Fibroblast of the aortic adventitia (primary cell): ENCODE measurements at places on chromosomes 12 and 14. TPM values are rescaled to one million over a fixed set of nuclear protein-coding genes. Genes with fewer than 3 reads are reported as not detected.

The A2M gene
- total RNA-seq: 0.54 and 10.6 TPM in 2 replicates

The SOCS4 gene
- 11.6 and 25.0 TPM in 2 replicates for total RNA-seq

The CIROP gene
- 1.8 TPM in 1 of 2 replicates, not detected in the other for total RNA-seq

The RAPGEF3 gene
- 5.2 and 16.6 TPM in 2 replicates for total RNA-seq

- no peak for DNase-seq
Measured at GRCh38 chr12:66082744-66083143, 47.8 kb downstream of the LLPH start.

DNA sequence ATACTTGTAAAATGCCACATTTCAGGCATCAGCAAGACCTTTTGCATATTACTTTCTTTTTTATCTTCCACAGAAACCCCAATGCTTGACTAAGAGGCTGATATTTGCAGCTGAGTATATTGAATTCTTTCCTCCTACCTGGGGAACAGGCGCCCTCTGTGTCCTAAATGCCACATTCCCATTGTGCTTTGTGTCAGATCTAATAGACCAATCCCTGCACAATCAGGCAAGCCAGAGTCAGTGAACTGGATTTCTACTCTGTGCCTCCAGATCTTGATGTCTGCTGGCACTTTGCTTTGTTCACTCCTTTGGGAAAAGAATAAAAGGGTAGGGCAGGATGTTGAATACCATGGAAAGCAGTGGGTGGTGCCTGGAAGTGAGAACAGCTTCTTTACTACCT lies 22.4 kb upstream of the TAS2R42 start:
- DNase-seq: no peak

DNA sequence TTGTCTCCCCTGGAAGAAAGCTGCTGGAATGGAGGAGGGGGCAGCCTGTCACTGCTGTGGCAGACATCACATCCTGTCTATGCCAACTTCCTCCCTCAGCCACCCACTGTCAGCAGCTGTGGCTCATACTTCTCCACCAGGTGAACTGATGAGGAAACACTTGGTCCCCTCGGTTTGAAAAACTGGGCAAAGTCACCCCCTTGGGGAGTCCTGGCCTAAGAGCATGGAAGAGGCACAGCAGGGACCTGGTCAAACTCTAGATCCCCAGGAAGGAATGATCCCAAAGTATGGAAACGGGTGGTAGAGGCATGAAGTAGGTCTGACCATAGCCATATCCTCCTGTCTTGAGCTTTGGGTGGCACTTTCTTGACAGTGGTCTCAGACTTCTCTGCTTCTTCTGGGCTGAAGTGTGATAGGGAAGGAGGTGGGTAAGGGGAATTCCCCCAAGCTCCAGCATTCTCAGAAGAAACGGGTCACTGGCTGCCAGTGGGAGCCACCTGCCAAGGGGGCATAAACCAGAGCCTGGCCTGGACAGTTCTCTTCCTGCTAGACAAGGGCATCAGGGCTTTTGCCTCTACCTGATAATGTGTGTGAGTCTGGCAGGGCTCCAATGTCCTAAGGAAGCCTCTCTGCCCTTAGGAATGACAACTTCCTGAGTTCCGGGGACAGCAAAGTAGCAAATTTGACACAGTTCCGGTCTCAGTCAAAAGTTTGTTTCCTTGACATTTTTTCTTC lies 36.0 kb downstream of the FMNL3 start:
- no peak for DNase-seq
